GDM1 (cell line): ENCODE measurements at places on chromosomes 5 and 9.

DNA sequence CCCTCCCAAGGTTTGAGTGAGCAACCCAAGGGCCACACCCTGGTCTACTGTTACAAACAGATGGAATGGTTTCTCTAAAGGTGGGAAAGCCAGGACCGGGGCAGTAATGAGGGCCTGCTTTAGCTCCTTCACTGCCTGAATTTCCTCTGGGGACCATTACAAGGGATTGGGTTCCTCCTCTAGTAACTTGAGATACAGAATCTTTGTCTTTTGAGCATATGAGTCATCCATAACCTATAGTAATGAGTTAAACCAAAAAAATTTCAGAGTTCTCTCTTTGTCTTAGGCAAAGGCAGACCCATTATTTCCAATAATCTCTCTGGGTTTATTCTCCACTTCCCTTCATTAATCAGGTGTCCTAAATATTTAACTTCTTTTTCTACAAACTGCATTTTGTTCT, 618.8 kb downstream of the HINT1 start:
- DNase-seq = no peak

DNA sequence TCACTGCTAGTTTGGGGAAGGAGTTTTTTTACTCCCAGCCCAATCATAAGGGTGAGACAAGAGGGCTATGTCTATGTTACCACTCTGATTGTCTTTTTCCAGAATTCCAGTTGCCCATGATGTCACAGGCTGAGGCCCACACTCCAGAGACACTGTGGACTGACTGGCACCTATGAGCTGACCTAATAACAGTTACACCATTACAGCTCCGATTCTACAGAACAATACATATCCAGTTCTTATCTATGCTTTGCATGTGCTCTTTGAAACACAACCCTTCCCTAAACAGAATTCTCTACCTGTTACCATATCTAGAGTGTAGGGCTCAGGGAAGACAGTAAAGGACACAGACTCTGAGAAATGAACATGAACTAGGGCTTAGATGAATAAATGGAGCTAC, 45.7 kb upstream of the ALDOB start:
- no peak for DNase-seq

- DNase-seq = no peak
Measured at GRCh38 chr9:134026581-134026980, 1.3 kb downstream of the BRD3OS start.

DNA sequence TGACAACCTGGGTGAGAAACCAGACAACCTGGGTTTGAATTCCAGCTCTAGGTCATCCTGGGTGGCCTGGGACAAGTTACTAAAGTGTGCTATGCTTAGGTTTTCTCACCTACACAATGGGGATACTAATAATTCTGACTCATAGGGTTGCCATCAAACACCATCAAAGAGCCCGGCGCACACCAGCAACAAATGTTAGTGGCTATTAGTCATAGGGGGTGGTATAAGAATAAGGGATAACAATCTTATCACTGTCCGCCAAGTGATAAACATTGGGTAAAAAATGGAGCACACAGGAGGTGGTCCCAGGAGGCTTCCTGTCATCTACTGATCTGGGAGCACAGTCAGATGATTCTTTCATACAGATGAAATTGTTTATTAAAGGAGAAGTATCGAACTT, 61.4 kb upstream of the AFAP1L1 start:
- no peak for DNase-seq

DNA sequence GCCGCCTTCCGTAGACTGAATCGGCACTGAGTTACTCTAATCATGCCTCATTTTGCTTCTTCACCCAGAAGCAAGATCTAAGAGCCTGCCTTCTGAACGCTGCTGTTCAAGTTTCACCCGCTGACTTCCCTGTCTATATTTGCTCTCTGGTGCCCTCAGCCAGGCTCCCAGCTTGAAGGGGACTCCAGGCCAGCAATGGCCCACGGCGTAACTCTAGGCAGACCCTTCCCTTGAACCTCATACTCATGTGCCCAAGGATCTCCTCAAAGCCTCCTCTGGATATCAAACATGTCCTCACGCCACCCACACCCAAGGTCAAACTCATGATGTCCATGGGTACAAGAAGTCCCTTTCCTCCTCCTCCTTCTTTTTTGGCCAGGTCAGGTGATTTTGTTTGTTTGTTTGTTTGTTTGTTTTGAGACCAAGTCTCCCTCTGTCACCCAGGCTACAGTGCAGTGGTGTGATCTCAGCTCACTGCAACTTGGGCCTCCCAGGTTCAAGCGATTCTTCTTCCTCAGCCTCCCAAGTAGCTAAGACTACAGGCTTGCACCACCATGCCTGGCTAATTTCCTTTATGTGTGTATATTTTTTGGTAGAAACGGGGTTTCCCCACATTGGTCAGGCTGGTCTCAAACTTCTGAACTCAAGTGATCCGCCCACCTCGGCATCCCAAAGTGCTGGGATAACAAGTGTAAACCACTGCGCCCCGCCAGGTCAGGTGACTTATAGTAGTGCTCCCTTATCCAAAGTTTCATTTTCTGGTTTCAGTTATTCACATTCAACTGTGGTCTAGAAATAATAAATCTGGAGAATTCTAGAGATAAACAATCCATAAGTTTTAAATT, 239.0 kb downstream of the SYK start:
- no peak for DNase-seq

DNA sequence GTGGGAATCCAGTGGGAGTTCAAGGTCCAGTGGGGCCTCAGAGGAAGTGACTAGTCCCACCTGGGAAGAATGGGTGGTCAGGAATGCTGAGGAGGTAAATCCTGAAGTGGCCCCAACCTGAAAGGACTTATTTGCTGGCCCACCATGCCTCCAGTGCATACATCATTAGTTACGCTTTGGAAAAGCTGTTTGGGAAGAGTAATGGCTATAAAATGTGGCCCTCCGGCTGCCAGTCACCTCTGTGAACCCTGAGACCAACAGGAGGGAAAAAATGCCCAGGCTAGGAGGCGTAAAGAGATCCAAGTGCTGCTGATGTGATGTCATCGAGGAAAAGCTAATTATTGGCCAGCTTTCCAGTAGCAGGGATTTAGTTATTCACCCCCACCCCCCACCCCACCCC, 2.7 kb upstream of the SLC26A2 start:
- no peak for DNase-seq

GRCh38 chr5:63233361-63233760, 654.7 kb downstream of the LRRC70 start:
- DNase-seq = no peak

GRCh38 chr9:91884696-91885687, 65.0 kb downstream of the ROR2 start:
- DNase-seq = no peak

GRCh38 chr5:50726475-50727148, 60.2 kb downstream of the PARP8 start:
- no peak for DNase-seq

GRCh38 chr5:27727254-27727653, 688.9 kb upstream of the CDH9 start:
- no peak for DNase-seq

DNA sequence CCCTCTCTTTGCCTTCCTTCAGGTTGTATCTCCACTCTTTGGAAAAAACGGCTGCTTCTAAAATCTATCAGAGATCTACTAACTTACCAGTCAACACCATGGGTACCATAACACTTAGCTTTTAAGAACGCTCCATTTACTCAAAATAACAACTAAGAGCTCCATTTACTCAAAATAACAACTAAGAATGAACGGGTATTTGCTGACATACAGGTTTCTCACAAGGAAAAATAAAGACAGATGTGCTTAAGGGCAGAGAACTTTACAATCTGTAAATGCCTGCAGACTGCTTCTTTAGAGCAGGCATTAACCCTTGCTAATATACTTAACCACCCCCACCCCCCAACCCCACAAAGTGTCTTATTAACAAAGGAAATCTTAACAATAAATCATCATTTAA, 2.8 kb downstream of the UBAP2 start:
- no peak for DNase-seq
